ENCODE measurements at places on chromosomes 6 and 20. TPM values are rescaled to one million over a fixed set of nuclear protein-coding genes. Genes with fewer than 3 reads are reported as not detected.

SLA2 gene
- 43.7 TPM for total RNA-seq

GRM1 gene
- not detected for total RNA-seq

SAMD5 gene
- not detected for total RNA-seq

HS3ST5 gene
- total RNA-seq, result not detected

TGM2 gene
- 0.19 TPM for total RNA-seq

DYNLT2 gene
- 3.1 TPM for total RNA-seq

CALHM4 gene
- not detected for total RNA-seq

LY6G5C gene
- total RNA-seq, result 5.0 TPM

CUL7 gene
- total RNA-seq, result 22.3 TPM

SAMD10 gene
- 32.7 TPM for total RNA-seq

STK38 gene
- total RNA-seq, result 24.4 TPM

ZKSCAN3 gene
- total RNA-seq, result 2.6 TPM

SIRT5 gene
- total RNA-seq, result 6.6 TPM

COL11A2 gene
- total RNA-seq, result 1.2 TPM

BLTP3A gene
- 11.5 TPM for total RNA-seq

NMBR gene
- total RNA-seq, result not detected

MYL9 gene
- total RNA-seq, result 4.4 TPM

OLIG3 gene
- 3.5 TPM for total RNA-seq

JAG1 gene
- 0.98 TPM for total RNA-seq

RGS17 gene
- 0.26 TPM for total RNA-seq

BPI gene
- not detected for total RNA-seq

PCMT1 gene
- 89.5 TPM for total RNA-seq

SMIM13 gene
- 10.5 TPM for total RNA-seq

RAD21L1 gene
- not detected for total RNA-seq

BPIFA1 gene
- total RNA-seq, result not detected

OR12D3 gene
- total RNA-seq, result not detected

CLDN20 gene
- not detected for total RNA-seq

SDC4 gene
- total RNA-seq, result 62.6 TPM

RUNX2 gene
- 33.7 TPM for total RNA-seq

LSM2 gene
- total RNA-seq, result 139 TPM

C6orf132 gene
- 0.29 TPM for total RNA-seq

BTNL2 gene
- not detected for total RNA-seq

FERMT1 gene
- 0.13 TPM for total RNA-seq

DSN1 gene
- total RNA-seq, result 31.8 TPM

TAAR2 gene
- not detected for total RNA-seq

WFDC10B gene
- not detected for total RNA-seq

RAET1E gene
- total RNA-seq, result 0.99 TPM

TTK gene
- 33.3 TPM for total RNA-seq

PTPRT gene
- not detected for total RNA-seq

FKBP1C gene
- not detected for total RNA-seq

PXMP4 gene
- 8.0 TPM for total RNA-seq

MOCS1 gene
- total RNA-seq, result 1.1 TPM

RWDD2A gene
- 1.4 TPM for total RNA-seq

XKR7 gene
- total RNA-seq, result 0.03 TPM

SLC32A1 gene
- total RNA-seq, result not detected

TMEM244 gene
- not detected for total RNA-seq

All from activated T-helper 17 cell treated with anti-CD3 and anti-CD28 coated beads, Interleukin-2, amount 50 U/mL, for 72 hours (primary cell).